Thymus (tissue), 14 donors: ENCODE measurements at places on chromosomes 7 and 10. TPM values are rescaled to one million over a fixed set of nuclear protein-coding genes. Genes with fewer than 3 reads are reported as not detected.

CYP51A1 gene
- 14.7 TPM for total RNA-seq

DNA sequence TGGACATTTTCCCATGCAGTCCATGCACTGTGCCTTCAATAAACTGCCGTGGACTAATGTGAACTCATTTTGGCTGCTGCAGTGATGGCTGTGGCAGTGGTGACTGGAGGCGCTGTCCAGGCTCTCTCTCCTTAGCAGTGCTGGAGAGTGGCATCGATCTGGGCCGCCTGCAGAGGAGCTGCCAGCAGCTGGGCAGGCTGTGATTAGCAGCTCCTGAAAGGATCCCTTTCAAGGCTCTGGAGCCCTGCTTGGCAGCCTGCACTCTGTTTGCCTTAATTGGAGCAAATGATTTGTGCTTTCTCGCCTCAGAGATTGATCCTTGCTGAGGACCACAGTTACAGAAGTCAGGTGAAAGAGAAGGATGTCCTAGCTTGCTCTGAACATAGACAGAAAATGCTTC is 130.1 kb upstream of the VWC2 start:
- H3K4me3 ChIP-seq, result no peak overlapping the region
- DNase-seq, result no peak
- H3K4me1 ChIP-seq, result no peaks in the 10 kb centered on the region
- no peaks in the 10 kb centered on the region for H3K36me3 ChIP-seq

- DNase-seq, result no peak
- no peak overlapping the region for H3K27ac ChIP-seq
- H3K27me3 ChIP-seq, result no peaks in the 10 kb centered on the region
- no peak overlapping the region for H3K4me3 ChIP-seq
- H3K36me3 ChIP-seq, result no peaks in the 10 kb centered on the region
- H3K4me1 ChIP-seq, result no peaks in the 10 kb centered on the region
Observed at GRCh38 chr7:127798023-127798422, 146.0 kb downstream of the SND1 start.

- H3K4me3 ChIP-seq, result no peak overlapping the region
- no peaks in the 10 kb centered on the region for H3K27me3 ChIP-seq
- H3K27ac ChIP-seq, result no peak overlapping the region
- no peak for DNase-seq
- H3K4me1 ChIP-seq, result no peaks in the 10 kb centered on the region
Observed at GRCh38 chr10:70780772-70781171, 4.4 kb downstream of the TBATA start.

DNA sequence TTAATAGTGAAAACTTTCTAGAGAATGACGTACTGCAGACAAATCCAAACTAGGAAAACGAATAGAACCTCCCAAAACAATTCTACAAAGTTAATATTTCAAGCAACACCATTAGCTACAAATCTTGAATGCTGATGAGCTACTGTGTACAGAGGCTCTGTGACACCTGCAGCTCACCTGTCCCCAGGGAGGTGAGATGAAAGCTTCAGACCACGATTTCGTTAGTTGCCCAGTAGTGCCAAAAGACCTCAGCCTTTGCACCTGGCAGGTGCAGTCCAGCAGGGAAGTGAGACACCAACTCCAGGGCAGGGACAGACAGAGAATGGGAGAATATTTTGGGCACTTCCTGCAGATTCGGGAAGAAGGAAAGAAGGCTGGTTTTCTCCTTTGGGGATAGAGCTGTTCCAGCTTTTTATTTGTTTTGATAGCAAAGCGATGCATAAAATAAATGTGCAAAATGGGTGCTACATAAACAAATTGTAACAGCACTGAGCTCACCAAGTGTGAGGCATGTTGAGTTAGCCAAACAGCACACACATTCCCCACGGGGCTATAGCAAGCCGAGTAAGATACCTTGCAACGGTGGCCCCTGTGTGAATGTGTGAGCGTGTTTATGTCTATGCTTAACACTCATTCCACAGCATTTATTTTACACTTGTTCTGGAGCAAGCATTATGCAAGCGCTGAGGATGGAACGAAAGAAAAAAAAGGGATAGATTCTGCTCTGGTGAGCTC is 1024.8 kb upstream of the AUTS2 start:
- H3K4me3 ChIP-seq, result no peak overlapping the region
- no peaks in the 10 kb centered on the region for H3K4me1 ChIP-seq
- no peak overlapping the region for H3K27ac ChIP-seq
- no peak for DNase-seq
